Heart right ventricle (tissue), 16 donors: ENCODE measurements at places on chromosomes 5 and 9.

DNA sequence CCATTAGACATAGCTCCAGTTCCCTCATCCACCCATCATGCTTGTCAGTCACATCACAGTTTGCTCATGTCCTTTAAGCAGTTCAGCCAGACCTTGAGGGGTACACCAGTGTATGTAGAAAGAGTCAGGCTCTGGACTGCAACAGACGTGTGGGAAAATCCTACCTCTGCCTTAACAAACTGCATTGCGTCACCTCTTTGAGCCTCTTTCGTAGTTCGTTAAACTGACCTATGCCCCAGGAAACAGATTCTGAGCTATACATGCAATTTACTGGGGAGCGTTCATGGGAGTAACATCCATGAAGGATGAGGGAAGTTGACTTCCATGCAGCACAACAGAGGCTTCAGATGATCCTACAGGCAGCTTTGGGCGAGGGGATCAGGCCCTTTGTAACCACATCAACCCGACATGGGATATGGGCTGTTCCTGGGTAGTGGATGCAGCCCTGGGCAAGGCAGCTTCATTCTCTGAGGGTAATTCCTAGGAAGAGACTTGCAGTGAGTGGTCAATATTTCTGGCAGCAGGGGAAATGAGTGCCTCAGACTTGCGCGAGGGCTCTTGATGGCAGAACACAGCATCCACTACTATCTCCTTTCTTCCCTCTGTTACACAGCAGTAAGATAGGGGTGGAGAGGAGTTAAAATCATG is 4.3 kb downstream of the SPINK4 start:
- DNase-seq = no peak

- DNase-seq = no peak
These were observed 8.9 kb downstream of the RABGAP1 start for GRCh38 chr9:122949696-122950095.

- no peak for DNase-seq
These were observed 41.9 kb downstream of the LIX1 start for GRCh38 chr5:97100476-97100875.

GRCh38 chr5:134878403-134878802 is 4.2 kb downstream of the TXNDC15 start:
- DNase-seq = no peak

GRCh38 chr5:160390787-160391696 is 8.8 kb downstream of the FAM200C start:
- no peak for DNase-seq

- DNase-seq = no peak
These were observed 43.0 kb downstream of the PARP8 start for GRCh38 chr5:50709471-50709870.

GRCh38 chr5:106964132-106964531 is 706.6 kb downstream of the EFNA5 start:
- DNase-seq = no peak
